ENCODE measurements at places on chromosomes 12 and 14.

DNA sequence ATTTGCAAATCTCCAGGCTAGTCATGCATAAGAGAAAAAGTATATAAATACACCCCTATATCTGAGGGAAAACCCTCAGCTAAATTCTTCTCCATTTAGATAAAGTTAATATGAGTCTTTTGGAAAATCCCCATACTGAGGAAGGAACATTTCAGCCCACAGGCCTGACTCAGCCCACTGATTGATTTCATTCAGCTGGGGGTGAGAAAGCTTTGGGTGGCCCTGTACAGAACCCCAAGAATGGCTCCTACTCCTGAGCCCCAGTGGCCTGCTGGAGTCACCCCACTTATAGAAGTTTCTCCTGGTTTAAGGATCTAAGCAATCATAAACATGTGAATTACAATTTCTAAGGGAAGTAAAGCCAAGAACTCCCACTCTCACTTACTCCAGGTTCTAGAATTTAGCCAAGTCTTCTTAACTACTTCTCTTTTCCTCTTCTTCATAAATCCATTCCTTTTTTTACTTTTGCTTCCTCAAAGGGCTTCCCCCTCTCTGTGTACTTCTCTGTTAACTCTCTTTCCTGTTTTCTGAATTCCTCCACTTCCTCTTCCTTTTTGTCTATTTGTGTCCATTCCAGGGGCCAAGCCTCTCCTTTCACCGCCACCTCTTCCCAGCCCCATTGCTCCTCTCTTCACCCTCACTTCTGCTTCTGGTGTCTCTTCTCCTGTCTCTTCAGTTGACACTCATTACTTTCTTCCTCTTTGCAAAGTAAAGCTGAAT lies 21.0 kb downstream of the RTN1 start:
- DNase-seq: no peak

GRCh38 chr12:65171073-65171472 lies 1.7 kb downstream of the LEMD3 start:
- DNase-seq: peak; percentile 37

- DNase-seq: peak; percentile 72
Observed at GRCh38 chr14:91996948-91997371, 42.9 kb downstream of the TRIP11 start.

- no peak for DNase-seq
Observed at GRCh38 chr12:30414507-30414906, 281.2 kb downstream of the IPO8 start.

- DNase-seq: no peak
Observed at GRCh38 chr12:6277982-6278438, 32.5 kb upstream of the PLEKHG6 start.

GRCh38 chr12:54624315-54625279 lies 10.1 kb downstream of the LACRT start:
- no peak for DNase-seq

- no peak for DNase-seq
Observed at GRCh38 chr14:51462182-51462581, 189.5 kb upstream of the FRMD6 start.

GRCh38 chr14:74988131-74988530 lies 14.6 kb upstream of the EIF2B2 start:
- DNase-seq: peak; percentile 10

- no peak for DNase-seq
Observed at GRCh38 chr12:611721-612120, 51.5 kb downstream of the NINJ2 start.

DNA sequence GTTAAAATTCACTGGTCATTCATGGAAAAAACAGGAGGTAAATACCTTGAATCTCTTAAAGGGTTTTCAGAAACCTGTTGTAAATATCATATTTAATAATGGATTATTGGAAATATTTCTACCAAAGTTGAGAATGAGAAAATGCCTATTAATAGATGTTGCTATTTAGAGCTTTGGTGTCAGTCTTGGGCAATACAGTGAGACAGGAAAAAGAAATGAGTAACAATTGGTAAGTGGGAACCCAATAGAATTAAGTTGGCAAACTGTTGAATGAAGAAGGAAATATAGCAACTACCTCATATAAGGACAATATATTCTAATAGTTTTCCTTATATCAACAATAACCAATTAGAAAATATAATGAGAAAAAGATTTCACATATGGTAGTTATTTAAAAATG lies 78.0 kb downstream of the ATF7IP start:
- no peak for DNase-seq

GRCh38 chr14:51727526-51727925 lies 75.8 kb downstream of the FRMD6 start:
- DNase-seq: no peak

DNA sequence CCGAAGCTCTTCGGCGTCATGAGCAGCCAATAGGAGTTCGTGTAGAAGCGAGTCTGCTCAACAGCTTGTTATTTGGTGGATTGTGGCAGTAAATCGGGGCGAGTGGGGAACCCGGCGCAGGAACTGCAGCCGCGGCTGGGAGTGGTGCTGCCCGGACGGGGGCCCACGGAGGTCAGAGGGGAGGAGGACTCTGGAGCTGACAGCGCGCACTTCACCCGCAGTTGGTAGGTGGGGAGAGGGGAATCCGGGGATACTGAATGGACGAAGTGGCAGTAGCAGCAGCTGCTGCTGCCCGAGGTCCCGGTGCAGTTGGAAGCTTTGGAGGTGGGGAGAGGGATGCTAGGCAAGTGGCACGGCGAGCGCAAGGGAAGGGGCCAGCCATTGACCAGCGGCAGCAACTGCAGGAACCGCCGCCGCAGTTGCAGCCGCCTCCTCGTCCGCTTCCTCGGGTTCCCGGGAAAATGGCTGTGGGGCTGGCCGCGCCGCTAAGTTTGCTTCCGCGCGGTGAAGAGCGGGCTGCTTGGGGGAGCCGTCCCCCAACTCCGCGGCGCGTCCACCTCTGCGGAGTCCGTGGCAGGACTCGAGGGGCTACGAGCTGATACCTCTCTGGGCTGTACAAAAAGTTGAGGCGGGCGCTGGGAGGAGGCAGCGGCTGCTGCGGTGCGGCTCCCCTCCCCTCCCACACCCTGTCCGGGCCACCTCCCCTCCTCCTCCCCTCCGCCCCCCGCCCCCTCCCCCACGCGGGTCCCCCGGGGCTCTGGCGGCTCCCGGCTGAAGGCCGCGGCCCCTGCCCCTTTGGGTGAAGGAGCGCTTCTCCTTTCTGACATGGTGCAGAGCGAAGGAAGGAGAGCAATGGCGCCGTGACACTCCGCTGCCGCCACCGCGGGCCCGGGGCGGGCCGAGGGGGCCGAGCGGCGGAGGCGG lies at the start of gene ARID4A:
TSS of gene ARID4A (plus strand) at position 79 of the 924 bp plus-strand sequence. CDS start 1,300 bp downstream, outside the sequence.
- no peak for DNase-seq

DNA sequence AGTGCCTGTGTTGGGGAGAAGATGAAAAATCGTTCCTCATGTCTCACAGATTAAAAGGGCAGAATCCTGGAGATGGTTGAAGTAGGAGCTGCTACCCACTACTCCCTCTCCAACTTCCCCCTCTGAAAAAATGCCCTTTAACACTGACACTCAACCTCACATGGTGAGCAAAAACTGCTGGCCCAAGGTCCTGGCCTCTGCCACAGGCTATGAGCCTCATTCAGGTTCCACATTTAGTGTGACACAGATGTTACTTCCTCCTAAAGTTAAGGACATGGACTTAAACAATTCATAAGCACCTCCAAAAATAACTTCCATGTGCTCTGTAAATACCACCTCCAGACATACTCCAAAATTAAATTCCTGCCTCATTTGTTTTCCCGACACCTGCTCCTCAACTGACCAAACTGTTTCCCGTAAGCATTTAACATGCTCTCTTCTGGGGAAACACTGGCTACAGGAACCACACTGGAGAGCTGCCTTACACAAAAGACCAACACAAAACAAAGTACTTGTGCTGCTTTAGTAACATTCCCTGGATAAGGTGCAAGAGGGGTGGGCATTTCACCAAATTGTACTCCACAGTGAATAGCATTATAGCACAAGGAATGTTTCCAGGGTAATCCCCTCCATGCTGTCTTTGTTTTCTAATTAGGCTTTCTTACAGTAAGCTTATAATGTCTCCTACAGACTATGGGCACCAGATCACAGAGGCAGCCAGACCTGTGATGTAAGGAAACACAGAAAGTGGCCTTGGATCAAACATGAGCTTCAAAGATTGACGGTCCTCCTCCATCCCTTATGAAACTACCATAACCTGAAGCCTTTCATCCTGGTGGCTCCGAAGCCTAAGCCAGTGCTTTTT lies 57.0 kb downstream of the PHLDA1 start:
- DNase-seq: no peak

- peak; percentile 6 for DNase-seq
Observed at GRCh38 chr14:20460458-20461224, 593 bp downstream of the PIP4P1 start.

DNA sequence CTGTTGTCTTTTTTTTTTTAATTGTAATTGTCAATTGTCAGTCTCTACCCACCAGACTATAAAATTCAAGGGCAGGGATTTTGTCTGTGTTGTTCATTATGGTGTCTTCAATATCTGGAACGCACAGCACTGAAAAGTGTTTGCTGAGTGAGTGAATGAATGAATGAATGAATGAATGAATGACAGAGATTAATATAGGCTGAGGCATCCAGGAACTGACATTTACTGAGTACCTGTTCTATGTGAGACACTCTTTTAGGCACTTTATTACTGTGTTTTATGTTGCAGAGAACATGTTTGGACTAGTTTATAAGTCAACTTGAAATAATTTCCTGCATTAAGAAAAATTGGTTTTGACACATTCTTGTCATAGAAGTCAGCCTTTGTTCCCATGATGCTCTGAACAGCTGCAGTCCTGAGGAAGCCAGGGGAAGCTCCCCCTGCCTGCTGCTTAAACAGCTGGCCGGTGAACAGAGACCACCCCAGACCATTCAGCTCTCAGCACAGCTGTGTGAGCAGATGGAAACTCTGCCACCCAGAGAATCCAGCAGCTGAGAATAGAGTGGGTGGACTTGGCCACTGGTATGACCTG lies 160.7 kb upstream of the CCND2 start:
- DNase-seq: peak; percentile 7

GRCh38 chr14:71346685-71347084 lies 439.4 kb downstream of the PCNX1 start:
- no peak for DNase-seq

DNA sequence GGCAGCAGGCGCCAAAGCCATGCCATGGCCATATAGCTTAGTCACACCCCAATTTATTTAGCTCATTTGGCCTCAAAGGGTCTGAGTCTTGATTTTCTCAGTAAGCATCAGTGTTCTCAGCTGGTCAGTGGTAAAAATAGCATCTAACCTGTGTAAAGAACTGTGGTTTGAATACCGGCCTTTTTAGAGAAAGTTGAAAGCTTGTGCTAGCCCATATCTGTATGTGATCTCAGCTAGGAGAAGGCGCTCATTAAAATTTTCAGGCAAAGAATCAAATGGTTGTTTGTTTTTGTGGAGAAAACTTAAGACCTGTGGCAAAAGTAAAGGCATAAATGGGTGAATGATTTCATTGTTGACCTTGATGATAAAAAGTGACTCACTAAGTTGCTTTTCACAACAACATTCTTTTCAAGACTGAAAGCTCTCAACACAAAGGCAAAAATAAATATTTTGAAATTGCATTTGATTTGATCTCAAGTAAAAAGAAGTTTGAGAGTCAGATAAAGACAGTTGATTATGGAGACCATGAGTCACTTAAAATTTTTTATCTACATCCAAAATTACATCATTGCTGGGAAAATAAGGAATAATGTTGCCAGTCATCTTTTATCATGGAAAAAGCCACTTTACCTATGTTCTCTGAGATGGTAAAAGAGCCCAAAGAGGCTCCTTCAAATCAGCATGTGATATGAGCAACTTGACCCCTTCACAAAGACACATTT lies 128.5 kb upstream of the RGS6 start:
- DNase-seq: peak; percentile 51

DNA sequence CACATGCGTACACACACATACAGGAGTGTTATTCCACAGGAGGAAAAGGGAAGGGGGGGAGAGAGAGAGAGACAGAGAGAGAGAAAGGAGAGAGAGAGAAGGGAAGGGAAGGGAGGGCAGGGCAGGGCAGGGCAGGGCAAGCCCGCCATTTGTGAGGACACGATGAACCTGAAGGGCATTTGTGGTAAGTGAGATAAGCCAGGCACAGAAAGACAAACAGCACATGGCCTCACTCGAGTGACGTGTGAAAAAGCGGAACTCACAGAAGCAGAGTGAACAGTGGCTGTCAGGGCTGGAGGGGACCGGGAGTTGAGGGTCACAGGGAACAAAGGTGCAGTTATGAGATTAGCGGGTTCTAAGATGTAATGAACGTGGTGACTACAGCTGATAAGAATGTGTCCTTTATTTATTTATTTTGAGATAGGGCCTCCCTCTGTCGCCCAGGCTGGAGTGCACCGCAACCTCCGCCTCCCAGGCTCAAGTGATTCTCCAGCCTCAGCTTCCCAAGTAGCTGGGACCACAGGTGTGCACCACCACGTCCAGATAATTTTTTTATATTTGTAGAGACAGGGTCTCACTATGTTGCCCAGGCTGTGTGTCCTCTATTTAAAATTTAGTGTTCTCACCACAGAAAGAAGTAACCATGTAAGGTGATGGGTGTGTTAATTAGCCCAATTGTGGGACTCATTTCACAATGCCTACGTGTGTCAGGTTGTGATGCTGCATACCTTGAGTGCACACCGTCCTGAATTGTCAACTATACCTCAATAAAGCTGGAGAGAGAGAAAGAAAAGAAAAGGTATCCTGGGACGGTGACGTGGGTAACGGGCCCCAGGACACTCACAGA lies 18.7 kb upstream of the FBRSL1 start:
- no peak for DNase-seq

DNA sequence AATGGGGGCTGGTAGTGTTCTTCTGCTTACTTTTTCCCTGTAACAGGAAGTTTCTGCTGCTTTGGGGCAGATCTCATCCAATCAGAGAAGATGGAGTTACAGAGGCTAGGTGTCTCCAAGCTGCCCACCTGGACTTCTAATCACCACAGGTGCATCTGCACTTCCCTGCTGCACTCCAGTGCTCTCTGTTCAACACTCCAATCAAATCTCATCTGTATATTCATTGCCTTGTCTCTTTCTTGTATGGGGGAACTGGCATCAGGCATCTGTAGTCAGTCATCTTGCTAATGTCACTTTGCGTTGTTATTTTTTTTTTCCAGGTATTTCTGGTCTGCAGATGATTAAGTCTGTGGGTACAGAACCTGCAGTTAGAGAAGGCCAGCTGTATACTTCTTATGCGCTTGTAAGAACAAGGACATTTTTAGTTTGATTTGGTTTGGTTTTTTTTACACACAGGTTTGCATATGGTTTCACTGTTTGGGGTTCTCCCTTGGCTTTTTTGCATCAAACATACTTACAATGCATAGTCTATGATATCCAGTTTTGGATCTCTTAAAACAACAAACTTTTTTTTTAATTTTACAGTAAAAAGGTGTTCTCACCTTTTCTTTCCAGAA lies 116.0 kb downstream of the METTL25 start:
- DNase-seq: no peak

Data from fibroblast of villous mesenchyme (primary cell).